Muscle of leg (tissue), 16 donors: ENCODE measurements at places on chromosomes 1 and 21. TPM values are rescaled to one million over a fixed set of nuclear protein-coding genes. Genes with fewer than 3 reads are reported as not detected.

The NEXN gene
- total RNA-seq = 57.9 TPM

GRCh38 chr21:34615487-34615814 is 538 bp upstream of the RCAN1 start:
- peak overlapping the region; percentile 48 for H3K4me3 ChIP-seq
- H3K27me3 ChIP-seq = no peaks in the 10 kb centered on the region
- H3K4me1 ChIP-seq = peaks cover 19% of the 10 kb centered on the region
- DNase-seq = no peak

GRCh38 chr1:17122521-17123164 is 3.4 kb upstream of the PADI2 start:
- peaks cover 49% of the 10 kb centered on the region for H3K4me1 ChIP-seq
- no peaks in the 10 kb centered on the region for H3K36me3 ChIP-seq
- DNase-seq = peak; percentile 47
- peaks cover 25% of the 10 kb centered on the region for H3K27me3 ChIP-seq
- peak overlapping the region; percentile 77 for H3K27ac ChIP-seq

- H3K4me1 ChIP-seq = peaks cover 17% of the 10 kb centered on the region
- peaks cover 3% of the 10 kb centered on the region for H3K27me3 ChIP-seq
- H3K4me3 ChIP-seq = no peak overlapping the region
- DNase-seq = peak; percentile 60
- no peaks in the 10 kb centered on the region for H3K36me3 ChIP-seq
- no peak overlapping the region for H3K27ac ChIP-seq
These were observed 41.0 kb upstream of the LAPTM5 start for GRCh38 chr1:30798389-30799232.

The CELA2A gene
- 0.13 TPM for total RNA-seq

- no peaks in the 10 kb centered on the region for H3K27me3 ChIP-seq
- DNase-seq = no peak
- peaks cover 2% of the 10 kb centered on the region for H3K36me3 ChIP-seq
- no peak overlapping the region for H3K4me3 ChIP-seq
These were observed 15.2 kb downstream of the GALNT2 start for GRCh38 chr1:230082211-230082610.

DNA sequence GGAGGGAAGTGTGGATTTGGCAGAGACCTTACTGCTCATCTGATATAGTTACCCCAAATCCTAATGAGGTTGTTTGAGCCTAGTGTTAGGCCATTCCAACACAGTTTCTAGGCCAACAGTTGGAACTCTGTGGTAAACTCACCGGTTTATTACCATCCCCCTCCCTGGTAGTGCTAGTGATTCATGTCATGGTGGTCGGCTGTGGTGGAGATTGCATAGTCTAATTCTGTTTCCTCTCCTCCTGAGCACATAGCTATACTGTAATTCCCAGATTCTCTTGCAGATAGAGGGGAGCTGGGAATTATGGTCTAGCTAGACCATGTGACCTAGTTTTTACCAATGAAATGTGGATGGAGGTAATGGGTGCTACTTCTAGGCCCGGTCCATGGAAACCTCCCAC is 123.7 kb upstream of the KIF26B start:
- H3K27ac ChIP-seq = no peak overlapping the region
- H3K27me3 ChIP-seq = no peaks in the 10 kb centered on the region
- H3K36me3 ChIP-seq = peaks cover 18% of the 10 kb centered on the region

The HMCN1 gene
- 11.6 TPM for total RNA-seq

DNA sequence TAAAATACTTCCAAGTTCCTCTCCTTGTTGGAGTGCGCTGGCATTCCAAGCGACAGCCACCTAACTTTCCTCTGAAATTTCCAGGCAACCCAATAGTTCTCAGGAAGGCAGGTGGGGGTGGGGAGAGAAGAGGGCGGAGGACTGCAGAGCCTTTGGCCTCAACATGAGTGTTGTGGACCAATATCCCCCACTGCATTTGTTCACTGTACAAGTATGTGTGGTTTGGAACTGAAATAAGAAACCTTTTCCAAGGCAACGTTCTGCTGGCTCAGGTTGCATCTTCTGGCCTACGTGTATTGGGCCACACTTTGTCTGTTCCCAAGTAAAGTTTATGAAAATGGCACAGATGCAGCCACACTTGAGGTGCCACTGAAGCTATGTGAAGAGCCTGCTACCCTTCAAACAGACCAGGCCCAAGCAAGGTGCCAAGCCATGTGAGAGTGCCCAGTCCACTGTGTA is 153.4 kb downstream of the DHRS3 start:
- H3K4me3 ChIP-seq = no peak overlapping the region
- peaks cover 45% of the 10 kb centered on the region for H3K4me1 ChIP-seq
- H3K27ac ChIP-seq = peak overlapping the region; percentile 80
- DNase-seq = peak; percentile 95
- no peaks in the 10 kb centered on the region for H3K27me3 ChIP-seq

DNA sequence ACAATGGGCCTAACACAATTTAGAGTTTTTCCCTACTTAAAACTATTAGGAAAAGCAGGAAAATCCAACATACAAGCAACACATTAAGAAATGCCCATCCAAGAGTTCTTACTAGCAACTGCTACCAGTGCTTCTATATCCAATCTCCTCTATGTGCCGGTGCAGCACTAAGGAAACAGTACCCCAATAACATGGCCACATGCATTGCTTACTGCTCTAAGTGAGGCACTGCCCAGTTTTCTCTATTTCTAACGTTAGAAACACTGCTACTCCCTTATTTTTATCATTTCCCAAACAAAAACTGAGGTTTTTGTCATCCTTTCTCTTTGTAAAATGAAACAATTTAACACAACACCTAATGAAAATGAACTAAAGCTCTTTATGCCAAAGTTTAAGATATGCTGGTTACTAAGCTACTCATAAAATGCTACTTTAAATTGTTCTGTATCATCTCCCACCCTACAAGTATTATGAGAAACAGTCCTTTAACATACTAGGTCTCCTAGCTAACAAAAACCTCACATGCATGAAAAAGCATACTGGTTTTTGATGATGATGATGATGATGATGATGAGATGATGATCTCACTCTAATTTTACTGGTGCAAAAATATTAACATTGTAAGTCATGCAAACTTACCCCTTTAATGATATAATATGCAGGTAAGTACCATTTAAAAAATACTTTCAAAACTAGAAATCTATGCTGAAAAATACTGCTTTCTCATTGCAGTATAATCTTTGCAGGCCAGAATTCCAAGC is 90.7 kb upstream of the TTC39A start:
- no peak overlapping the region for H3K4me3 ChIP-seq
- no peak overlapping the region for H3K27ac ChIP-seq
- no peaks in the 10 kb centered on the region for H3K27me3 ChIP-seq
- peaks cover 3% of the 10 kb centered on the region for H3K4me1 ChIP-seq

GRCh38 chr1:186605762-186606350 is 74.4 kb downstream of the PTGS2 start:
- H3K27ac ChIP-seq = no peak overlapping the region
- peak; percentile 31 for DNase-seq
- H3K27me3 ChIP-seq = no peaks in the 10 kb centered on the region

The GABRD gene
- 0.35 TPM for total RNA-seq

GRCh38 chr21:39775816-39776215 is 30.8 kb downstream of the IGSF5 start:
- no peak overlapping the region for H3K27ac ChIP-seq
- H3K4me3 ChIP-seq = no peak overlapping the region
- DNase-seq = no peak
- H3K27me3 ChIP-seq = no peaks in the 10 kb centered on the region
- no peaks in the 10 kb centered on the region for H3K4me1 ChIP-seq

DNA sequence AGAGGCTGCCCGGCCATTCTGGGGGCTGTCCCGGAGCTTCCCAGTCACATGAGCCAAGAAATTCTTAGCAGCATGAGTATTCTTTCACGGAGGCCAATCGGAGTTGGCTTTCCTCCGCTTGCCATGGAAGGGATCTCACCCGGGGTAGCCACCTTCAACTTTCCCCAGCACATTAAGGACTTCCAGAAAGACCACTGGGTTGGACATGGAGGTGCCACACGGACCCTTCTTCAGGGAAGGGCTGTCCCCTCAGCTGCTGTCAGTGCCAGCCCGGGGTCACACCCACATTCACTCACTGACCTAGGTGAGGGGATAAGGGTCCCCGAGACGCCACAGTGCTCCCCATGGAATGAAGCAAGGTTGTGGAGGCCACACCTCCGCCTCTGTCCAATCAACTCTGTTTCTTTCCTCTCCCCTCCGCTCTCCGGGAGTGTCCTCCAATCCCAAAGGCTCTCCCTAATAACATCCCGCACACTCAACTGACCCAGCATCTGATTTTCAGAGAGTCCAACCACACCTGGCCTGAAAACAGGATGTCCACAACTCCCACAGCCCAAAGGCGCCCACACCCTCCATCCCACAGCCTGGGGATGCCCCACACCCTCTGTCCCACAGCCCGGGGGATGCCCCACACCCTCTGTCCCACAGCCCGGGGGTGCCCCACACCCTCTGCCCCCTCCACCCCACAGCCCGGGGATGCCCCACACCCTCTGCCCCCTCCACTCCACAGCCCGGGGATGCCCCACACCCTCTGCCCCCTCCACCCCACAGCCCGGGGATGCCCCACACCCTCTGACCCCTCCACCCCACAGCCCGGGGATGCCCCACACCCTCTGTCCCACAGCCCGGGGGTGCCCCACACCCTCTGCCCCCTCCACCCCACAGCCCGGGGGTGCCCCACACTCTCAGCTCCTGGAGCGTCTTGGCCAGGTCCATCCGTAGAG is 19.4 kb downstream of the RSPH1 start:
- DNase-seq = no peak
- H3K4me1 ChIP-seq = no peaks in the 10 kb centered on the region
- no peaks in the 10 kb centered on the region for H3K27me3 ChIP-seq
- H3K4me3 ChIP-seq = no peak overlapping the region
- H3K27ac ChIP-seq = no peak overlapping the region

The COL11A1 gene
- 265 TPM for total RNA-seq

The SLC41A1 gene
- 15.0 TPM for total RNA-seq

GRCh38 chr1:30649321-30649991 is 73.9 kb downstream of the MATN1 start:
- peaks cover 31% of the 10 kb centered on the region for H3K27me3 ChIP-seq
- H3K4me1 ChIP-seq = no peaks in the 10 kb centered on the region
- H3K4me3 ChIP-seq = no peak overlapping the region
- H3K27ac ChIP-seq = no peak overlapping the region

The HHIPL2 gene
- 0.31 TPM for total RNA-seq

DNA sequence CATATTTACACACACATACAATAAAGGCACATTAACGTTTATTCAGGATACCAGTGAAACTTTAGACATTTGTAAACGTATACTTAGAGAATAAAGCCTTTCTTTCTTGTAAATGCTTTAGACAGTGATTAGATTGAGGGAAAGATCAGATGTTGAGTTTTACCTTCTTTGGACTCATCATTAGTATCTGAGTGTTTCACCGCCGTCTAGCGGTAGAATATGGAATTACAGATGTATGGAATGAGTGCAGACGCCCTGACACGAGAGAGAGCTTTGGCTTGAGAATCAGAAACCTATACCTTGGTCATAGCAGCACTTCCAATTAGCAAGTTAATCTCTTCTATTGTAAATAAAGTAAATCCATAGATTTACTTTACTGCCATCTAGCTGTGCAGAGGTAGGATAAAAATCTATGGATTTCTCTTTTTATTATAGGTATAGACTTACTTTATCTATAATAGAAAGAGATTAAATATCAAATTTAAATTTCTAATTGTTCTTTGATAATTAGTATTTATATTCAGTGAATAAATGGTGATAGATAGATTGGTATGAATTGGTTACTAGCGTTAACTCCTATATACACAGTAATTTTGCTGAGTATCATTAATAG is 12.6 kb downstream of the FLG2 start:
- peak; percentile 36 for DNase-seq
- no peaks in the 10 kb centered on the region for H3K36me3 ChIP-seq
- no peaks in the 10 kb centered on the region for H3K4me1 ChIP-seq
- H3K4me3 ChIP-seq = no peak overlapping the region

GRCh38 chr1:171515299-171515698 is 30.0 kb downstream of the PRRC2C start:
- no peak overlapping the region for H3K27ac ChIP-seq
- H3K4me3 ChIP-seq = no peak overlapping the region
- H3K27me3 ChIP-seq = no peaks in the 10 kb centered on the region
- peaks cover 26% of the 10 kb centered on the region for H3K36me3 ChIP-seq
- H3K4me1 ChIP-seq = no peaks in the 10 kb centered on the region

The EPHX1 gene
- total RNA-seq = 17.5 TPM

GRCh38 chr1:12049616-12050015 is 13.5 kb upstream of the TNFRSF8 start:
- DNase-seq = no peak
- peaks cover 23% of the 10 kb centered on the region for H3K4me1 ChIP-seq
- peaks cover 6% of the 10 kb centered on the region for H3K27me3 ChIP-seq

The FAM72B gene
- 1.5 TPM for total RNA-seq

- peaks cover 18% of the 10 kb centered on the region for H3K4me1 ChIP-seq
- H3K36me3 ChIP-seq = peaks cover 29% of the 10 kb centered on the region
- DNase-seq = no peak
- H3K27me3 ChIP-seq = no peaks in the 10 kb centered on the region
- no peak overlapping the region for H3K4me3 ChIP-seq
- H3K27ac ChIP-seq = no peak overlapping the region
These were observed 3.6 kb downstream of the LEPR start for GRCh38 chr1:65423884-65424572.

- H3K27ac ChIP-seq = no peak overlapping the region
- DNase-seq = no peak
- H3K36me3 ChIP-seq = no peaks in the 10 kb centered on the region
- no peak overlapping the region for H3K4me3 ChIP-seq
- H3K4me1 ChIP-seq = no peaks in the 10 kb centered on the region
These were observed 270.6 kb downstream of the TPR start for GRCh38 chr1:186104459-186104858.

The DPH5 gene
- total RNA-seq = 46.1 TPM

The LIPI gene
- not detected for total RNA-seq
